ENCODE measurements at places on chromosomes 7 and 10.
A peak's percentile ranks its signal among the peaks of the same experiment; 100 is the strongest.

GRCh38 chr10:131625041-131625440 is 275.8 kb upstream of the PPP2R2D start:
- DNase-seq: no peak

- no peak for DNase-seq
These were observed 64.9 kb downstream of the PAX2 start for GRCh38 chr10:100810091-100810834.

GRCh38 chr10:2232479-2232878 is 495.2 kb upstream of the ADARB2 start:
- DNase-seq: no peak

DNA sequence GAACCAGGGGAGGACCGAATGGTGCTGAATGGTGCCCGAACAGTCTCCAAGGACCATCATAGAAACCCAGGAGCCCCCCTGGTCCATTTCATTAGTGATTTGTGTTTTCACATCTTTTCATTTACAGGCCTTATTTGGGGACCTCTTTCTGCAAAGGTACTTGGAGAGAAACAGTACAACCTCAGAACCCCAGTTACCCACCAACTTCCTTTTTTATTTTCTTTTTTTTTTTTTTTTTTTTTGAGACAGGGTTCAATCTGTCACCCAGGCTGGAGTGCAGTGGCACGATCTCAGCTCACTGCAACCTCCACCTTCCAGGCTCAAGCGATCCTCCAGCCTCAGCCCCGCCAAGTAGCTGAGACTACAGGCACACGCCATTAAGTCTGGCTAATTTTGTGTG is 13.0 kb upstream of the ELN start:
- DNase-seq: no peak

- DNase-seq: peak; percentile 3
These were observed 16.4 kb upstream of the ABCA13 start for GRCh38 chr7:48154792-48155413.

DNA sequence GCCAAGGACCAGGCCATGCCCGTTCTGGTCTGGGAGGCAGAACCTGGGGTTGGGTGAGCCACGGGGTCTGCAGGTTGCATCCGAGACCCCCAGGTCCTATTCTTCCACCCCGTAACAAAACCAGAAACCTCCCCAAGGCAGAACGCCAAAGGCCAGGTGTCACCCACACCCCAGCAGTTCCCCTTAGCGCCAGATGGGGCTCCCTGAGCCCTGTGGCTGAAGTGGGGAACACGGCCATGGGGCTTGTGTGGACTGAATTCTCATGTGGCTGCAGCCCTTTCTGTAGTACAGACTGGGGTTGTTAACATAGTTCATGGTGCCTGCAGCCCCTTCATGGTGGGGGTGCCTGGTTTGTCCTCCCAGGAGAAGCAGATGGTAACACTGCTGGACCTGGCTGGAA is 10.2 kb downstream of the BRI3 start:
- no peak for DNase-seq

DNA sequence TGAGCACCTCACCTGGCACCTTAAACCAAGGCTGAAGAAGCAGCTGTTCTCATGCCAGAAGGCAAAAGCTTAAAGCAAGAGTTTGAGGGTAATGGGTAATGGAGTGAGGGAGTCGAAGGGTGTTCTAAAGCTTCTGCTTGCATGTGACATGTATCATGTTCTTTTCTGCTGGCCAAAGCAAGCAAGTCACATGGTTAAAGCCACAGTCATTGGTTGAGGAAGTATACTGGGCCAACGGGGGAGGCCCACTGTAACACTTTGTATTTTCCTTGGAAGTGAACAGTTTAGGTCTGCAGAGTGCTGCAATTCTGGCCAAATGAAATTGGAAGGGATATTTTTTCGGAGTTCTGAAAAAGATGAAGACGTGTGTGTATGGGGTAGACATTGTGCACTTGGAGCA is 75.7 kb downstream of the REEP3 start:
- no peak for DNase-seq

- no peak for DNase-seq
These were observed 189.8 kb upstream of the SEMA3A start for GRCh38 chr7:84384417-84384816.

GRCh38 chr10:59967079-59967478 is 60.7 kb upstream of the CCDC6 start:
- no peak for DNase-seq

DNA sequence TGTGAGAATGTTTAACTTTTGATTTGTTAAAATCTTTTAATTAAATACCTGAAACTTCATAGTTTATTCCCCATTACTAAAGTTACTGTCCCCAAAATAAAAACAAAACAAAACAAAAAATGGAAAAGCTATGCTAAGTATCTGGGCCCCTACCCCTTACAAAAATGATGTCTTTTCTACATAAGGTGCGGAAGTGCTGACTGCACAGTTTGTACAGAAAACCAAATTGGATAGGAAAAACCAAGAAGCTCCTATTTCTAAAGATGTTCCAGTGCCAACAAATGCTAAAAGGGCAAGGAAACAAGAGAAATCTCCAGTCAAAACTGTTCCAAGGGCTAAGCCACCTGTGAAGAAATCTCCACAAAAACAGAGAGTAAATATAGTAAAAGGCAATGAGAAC is 50.5 kb downstream of the TASOR2 start:
- DNase-seq: no peak

DNA sequence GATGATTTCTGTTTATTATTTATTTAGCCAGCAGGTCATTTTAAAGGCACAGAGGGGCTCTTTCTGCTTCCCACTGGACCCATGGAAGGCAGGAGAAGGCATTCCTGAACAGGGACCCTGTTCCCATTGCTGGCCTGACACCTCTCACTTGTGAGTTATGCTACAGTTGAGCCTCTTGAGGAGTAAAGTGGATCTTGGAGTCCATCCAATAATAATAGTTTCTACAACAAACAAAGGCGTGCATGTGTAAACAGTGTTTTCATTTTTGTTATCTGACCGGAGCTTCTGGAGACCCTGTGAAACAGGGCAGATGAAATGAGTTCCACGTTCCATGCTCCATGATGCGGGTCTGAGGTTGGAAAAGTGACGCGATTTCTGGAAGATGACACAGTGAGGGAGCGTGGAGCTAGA is 127.3 kb upstream of the HABP2 start:
- DNase-seq: no peak

DNA sequence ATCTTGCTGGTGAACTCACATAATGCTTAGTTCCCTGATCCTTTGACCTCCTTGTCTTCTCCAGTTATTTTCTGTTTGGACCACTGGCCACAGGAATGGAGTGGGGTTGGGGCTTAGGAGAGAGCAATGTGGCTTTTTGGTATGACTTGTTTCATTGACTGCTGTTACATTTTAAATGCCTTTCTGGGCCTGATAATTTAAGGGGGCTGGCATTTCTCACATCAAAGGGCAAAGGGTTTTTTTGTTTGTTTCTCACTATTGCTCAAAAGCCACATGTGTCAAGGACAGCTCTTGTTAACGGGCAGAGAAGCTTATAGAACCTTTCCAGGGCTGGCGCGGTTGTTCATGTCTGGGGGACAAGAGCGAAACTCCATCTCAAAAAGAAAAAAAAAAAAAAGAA is 161.2 kb upstream of the TNRC18 start:
- DNase-seq: no peak

- no peak for DNase-seq
These were observed 276.3 kb downstream of the GPR37 start for GRCh38 chr7:124489082-124489819.

DNA sequence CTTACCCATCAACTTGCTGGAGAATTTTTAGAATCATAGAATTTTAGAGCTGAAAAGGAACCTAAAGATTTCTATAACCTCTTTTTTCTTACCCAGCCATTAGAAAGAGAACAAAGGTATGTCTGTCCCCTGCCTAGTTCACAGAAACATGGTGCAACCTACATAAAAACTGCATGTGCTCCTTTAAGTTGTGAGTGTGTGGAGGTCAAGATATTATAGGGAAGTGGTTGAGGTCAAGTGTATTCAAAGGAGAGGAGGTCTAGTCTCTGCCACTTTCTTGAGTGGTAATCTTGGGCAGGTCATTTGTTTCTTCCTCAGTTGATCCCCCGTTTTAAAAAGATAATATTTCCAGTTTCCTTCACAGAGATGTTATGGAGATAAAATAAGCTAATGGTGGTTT is 6.4 kb downstream of the UBTD1 start:
- DNase-seq: no peak

GRCh38 chr10:116147147-116147905 is 125.7 kb downstream of the GFRA1 start:
- no peak for DNase-seq

DNA sequence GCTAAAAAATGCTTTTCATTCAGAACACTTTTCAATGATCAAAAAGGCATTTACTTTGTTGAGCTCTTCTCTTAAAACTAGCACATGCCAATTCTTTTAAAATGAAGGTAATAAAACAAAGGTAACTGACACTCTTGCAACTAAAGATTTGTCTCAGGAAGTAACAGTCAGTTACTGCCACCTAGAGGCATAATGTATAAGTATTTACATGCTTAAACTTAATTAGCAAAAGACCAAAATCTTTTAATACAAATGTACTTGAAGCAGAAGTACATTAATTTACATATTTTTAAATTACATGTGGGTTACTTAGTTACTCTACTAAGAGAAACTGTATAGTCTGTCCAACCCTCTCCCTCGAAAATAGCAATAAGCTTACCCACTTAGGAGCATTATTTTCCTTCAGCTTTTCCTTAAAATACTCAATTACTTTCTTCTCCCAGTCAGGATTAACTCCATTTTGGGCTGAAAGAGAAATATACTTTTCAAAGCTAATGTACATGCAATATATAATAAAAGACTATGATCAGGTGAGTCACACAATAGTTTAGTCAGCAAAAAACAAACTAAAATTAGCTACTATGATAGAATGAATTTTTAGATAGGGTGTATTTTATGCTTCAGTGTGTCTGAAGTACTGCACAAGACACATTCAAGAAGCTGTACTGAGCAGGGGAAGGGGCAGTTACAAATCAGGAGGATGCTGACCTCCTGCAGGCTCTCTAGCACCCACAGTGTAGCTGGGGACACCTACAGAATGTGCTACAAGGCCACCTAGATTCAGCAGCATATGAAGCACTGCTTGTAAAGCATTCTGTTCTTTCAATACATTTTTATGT is 13.0 kb downstream of the MCMBP start:
- DNase-seq: no peak

DNA sequence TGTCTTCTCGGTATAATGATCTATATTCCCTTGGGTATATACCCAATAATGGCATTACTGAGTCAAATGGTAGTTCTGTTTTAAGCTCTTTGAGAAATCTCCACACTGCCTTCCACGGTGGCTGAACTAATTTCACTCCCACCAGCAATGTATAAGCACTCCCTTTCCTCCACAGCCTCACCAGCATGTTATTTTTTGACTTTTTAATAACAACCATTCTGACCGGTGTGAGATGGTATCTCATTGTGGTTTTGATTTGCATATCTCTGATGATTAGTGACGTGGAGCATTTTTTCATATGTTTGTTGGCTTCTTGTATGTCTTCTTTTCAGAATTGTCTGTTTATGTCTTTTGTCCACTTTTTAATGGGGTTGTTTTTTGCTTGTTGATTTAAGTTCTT is 33.6 kb downstream of the KIAA1217 start:
- DNase-seq: no peak

GRCh38 chr10:114024876-114025610 is 18.6 kb upstream of the ADRB1 start:
- DNase-seq: no peak

- DNase-seq: no peak
These were observed 365.8 kb downstream of the FGFR2 start for GRCh38 chr10:121232494-121232893.

DNA sequence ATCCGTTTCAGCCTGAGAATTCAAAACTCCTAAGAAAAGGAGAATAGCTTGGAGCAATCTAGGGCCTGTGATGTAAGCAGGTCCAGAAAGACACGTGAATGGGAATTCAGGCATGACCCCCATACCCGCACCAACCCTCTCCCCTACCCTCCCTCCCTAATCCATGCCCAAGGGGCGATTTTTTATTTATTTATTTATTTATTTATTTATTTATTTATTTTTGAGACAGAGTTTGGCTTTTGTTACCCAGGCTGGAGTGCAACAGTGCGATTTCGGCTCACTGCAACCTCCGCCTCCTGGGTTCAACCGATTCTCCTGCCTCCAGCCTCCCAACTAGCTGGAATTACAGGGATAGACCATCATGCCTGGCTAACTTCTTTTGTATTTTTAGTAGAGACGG is 16.6 kb upstream of the EIF4H start:
- DNase-seq: no peak

DNA sequence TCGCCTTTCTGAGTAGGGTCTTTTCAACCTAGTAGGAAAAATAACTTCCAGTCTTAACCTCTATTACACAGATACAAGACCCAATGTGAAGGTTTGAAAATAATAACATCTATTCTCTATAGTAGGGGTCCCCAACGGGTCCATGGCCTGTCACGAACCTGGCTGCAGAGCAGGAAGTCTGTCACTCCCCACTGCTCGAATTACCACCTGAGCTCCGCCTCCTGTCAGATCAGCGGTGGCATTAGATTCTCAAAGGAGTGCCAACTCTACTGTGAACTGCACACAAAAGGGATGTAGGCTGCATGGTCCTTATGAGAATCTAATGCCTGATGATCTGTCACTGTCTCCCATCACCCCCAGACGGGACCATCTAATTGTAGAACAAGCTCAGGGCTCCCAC is 7.4 kb downstream of the YWHAG start:
- no peak for DNase-seq

DNA sequence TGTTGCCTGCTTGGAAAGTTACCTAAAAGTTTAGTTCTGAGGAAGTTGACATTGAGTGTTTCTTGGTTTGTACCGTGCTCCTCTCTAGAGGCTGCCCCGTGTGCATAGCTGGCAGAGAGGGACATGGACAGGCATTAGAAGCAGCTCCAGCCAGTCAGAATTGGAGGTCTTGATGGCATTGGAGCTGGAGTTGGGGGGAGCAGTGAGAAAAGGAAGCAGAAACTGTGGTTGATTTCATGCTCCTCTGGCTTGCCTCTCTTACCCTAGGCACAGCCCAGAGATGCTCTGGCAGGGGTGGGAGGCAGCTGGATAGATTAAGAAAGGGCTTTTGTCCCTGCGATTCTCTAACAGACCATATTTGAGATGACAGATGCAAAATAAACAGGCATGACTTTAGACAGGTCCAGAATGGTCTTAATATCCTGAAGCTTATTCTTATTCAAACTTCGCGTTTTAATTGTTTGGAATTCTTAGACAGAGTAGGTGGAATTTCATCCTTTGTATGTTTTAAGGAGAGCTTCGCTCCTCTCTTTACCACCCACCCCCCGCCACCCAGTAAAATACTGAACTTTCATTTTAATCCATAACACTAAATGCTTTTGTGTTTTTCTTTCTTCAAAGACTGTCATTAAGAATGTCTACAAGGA is 73.5 kb upstream of the GLCCI1 start:
- no peak for DNase-seq

DNA sequence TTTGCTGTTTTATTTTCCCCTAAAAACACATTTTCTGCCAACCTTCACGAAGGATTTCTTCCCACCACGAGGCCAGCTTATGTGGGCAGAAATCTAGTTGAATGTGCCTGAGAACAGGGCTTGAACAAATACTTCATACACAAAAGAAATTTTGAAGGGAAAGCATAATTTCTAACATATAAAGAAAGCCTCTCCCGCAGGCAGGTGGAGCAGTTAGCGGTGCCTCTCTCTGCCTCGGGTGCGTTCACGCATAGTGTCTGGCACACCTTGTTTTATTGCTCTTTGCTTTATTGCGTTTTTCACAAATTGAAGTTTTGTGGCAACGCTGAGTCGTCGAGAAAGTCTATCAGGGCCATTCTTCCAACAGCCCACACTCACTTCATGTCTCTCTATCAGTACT is 7.0 kb upstream of the CSGALNACT2 start:
- no peak for DNase-seq
